ENCODE measurements at places on chromosomes 2 and 18. TPM values are rescaled to one million over a fixed set of nuclear protein-coding genes. Genes with fewer than 3 reads are reported as not detected.

Gene RNASEH1
- total RNA-seq = 16.7 TPM

Gene DSG4
- total RNA-seq = not detected

Gene ACADL
- 2.5 TPM for total RNA-seq

Gene CWC22
- total RNA-seq = 17.6 TPM

Gene TMEM169
- total RNA-seq = 11.7 TPM

Gene BUB1
- 1.5 TPM for total RNA-seq

Measured in dorsolateral prefrontal cortex (tissue), 122 donors.